ENCODE measurements at places on chromosomes 16 and 17. TPM values are rescaled to one million over a fixed set of nuclear protein-coding genes. Genes with fewer than 3 reads are reported as not detected.

The FBXO39 gene
- not detected for total RNA-seq

The HSD11B2 gene
- not detected for total RNA-seq

The HOXB5 gene
- 0.24 TPM for total RNA-seq

The ORC6 gene
- 33.3 TPM for total RNA-seq

The G6PC1 gene
- not detected for total RNA-seq

The C16orf87 gene
- total RNA-seq: 11.8 TPM

The AURKB gene
- 97.8 TPM for total RNA-seq

Data from RPMI7951 (cell line).